ENCODE measurements at places on chromosomes 2 and 18.

DNA sequence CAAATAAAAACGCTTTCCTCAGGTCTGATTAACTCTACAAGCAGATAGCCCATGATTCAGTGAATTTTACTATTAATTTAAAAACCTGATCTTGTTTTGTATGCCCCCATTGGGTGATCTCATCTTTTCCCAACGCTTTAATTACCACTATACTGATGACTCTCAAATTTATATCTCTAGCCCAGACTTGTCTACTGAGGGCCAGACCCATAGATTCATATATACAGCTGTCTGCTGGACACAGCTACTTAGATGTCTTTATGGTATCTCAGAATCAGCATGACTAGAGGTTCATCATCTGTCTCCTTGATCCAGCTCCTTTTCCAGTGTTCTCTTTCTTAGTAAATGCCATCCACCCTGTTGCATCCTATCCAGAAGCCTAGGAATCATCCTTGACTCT, 33.8 kb downstream of the TAF1B start:
- no peak for DNase-seq

DNA sequence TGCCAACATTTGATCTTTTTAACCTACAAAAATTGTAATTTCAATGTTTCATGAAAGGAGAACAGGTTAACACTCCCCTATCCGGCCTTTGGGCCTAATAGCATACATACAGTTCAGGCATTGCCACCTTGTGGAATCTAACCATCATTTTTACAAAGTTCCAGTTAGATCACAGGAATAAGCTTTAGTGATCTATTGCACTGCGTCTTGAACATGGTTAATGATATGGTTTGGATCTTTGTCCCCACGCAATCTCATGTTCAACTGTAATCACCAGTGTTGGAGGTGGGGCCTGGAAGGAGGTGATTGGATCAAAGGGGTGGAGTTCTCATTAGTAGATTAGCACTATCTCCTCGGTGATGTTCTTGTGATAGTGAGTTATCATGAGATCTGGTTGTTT, 58.2 kb upstream of the NEUROD1 start:
- DNase-seq = no peak

DNA sequence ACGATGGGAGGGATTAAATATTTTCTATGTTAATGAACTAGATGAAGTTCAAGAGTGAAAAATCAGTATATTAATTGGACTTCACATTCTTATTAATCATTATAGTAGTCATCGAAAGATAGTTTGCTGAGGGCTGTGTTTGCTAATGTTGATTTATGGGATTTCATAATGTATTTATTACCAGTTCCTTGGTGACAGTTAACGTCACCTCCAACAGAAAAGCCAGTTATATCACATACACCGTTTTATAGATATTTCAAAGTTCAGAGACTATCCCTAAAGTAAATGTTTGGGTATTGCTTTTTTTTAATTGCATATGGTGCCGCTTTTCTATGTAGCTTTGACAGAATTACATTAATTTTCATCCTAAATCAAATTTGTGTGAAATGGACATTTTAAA, 49.4 kb upstream of the SP5 start:
- no peak for DNase-seq

- DNase-seq = no peak
Measured at GRCh38 chr2:101153787-101154186, 2.6 kb upstream of the TBC1D8 start.

Data from cortex of kidney (tissue), 1 donor.